ENCODE measurements at places on chromosomes 12 and 14.

DNA sequence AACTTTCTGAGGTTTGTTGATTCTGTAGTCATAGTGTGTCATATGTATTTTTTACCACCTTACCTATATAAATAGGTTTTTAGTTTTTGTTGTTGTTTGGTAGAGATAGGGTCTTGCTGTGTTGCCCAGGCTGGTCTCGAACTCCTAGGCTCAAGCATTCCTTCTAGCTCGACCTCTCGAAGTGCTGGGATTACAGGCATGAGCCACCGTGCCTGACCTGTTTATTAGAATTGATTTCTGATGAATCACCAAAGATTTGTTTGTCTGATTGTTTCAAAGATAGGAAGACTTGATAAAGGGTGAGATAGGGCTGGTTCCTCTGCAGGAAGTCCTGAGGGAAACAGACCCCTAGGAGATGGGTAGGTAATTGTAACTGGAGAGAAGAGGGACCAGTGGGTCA is 481.6 kb downstream of the PCNX1 start:
- no peak for DNase-seq

- DNase-seq = no peak
Measured at GRCh38 chr14:100445436-100446088, 122.4 kb downstream of the SLC25A47 start.

- peak; percentile 87 for DNase-seq
Measured at GRCh38 chr14:58199726-58200479, at the start of gene ACTR10. ACTR10 (plus strand) TSS chr14:58200149; CDS start chr14:58200218, 69 bp downstream.

DNA sequence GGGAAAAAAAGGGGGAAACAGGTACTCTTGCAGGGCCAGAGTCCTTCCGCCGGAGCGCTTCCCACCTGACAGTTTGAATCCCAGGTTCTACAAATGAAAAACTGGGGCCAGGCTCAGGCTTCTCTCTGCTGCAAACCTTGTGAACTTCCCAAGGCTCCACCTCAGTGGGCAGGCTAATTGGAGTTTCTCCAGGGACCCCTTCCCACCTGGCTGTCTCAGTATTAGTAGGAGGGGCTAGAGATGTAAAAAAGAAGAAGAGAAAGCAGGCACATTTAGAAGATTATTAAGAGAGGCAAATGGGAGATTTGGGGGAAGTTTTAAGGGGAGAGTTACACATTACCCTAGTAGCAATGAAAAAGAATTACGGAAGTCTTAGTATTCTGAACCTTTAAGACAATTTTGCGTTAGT is 20.0 kb upstream of the CLEC2D start:
- DNase-seq = peak; percentile 24

GRCh38 chr12:2960390-2960956 is 1.3 kb downstream of the TEAD4 start:
- no peak for DNase-seq

DNA sequence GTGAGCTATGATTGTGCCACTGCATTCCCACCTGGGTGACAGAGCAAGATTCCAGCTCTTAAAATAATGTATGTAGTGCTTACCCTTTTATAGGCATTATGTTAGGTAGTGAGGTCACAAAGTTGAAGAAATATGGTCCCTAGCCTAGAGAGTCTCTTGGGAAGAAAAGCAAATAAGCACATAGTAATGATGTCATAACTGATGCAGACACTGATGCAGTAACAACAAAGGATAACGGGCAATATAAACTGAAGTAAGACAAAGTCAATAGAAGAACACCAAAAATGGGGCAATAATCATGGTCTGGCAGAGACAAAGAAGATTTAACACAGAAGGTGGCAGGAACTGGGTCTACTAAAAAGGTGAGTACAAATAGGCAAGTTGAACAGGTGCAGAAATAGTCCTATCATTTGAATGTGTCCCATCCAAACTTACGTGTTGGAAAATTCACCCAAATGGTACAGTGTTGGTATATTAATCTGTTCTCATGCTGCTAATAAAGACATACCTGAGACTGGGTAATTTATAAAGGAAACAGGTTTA is 93.5 kb downstream of the CPNE8 start:
- DNase-seq = no peak

DNA sequence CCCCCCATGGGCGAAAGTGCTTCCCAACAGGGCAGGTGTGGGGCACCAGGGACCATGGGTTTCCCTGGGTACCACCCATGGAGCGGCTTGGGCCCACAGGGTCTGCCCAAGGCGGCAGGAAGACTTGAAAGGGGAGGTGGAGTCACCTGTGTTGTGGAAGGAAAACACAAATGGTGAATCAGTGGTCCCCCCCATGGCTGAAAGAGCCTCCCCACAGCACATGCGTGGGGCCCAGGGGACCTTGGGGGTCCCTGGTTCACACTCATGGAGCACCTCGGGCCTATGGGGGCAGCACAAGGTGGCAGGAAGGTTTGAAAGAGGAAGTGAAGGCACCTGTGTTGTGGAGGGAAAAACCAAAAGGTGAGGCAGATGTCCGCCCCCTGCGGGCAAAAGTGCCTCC is 581.9 kb downstream of the ALG10 start:
- DNase-seq = no peak

DNA sequence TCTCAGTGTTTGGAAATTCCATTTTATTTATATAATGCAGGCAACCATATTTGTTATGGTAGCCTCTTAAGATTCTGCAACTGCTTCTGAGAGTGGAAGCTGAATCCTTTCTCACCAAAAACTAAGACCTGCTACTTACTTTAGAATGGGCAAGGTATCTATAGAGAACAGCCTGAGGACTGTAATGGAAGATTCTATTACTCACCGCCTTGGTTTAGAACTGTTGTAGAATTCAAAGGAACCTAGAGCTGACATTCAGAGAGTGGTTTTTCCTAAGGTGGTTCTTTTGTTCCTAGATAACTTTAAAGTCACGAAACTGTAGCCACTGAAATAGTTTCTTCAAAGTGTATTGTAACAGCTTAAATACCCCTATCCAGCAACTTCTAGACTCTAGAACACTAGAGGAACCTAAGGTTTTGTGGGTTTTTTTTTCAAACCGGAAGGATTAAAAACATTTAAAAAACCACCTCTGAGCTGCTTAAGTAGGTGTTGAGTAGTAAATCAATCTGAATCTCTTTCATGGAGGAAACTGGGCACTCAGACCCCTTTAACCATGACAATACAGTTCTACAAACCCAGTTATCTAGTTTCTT is 4.2 kb downstream of the TDP1 start:
- DNase-seq = no peak

DNA sequence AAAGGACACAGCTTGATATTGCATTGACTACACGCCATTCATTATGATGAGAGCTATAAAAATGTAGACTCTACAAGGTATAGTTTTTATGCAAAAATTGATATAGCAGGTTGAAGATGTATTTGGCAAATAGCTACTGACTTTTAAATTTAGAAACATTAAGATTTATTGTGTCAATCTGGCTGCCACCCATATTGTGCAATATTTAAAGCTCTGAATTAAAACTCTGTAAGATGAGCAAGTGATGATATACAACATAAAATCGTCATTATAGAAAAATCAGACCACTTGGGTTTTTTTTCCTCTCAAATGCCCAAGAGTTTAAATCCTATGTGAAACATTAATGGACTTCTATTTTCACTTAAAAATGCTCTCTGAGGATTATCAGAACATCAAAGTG is 36.8 kb upstream of the E2F7 start:
- DNase-seq = no peak

DNA sequence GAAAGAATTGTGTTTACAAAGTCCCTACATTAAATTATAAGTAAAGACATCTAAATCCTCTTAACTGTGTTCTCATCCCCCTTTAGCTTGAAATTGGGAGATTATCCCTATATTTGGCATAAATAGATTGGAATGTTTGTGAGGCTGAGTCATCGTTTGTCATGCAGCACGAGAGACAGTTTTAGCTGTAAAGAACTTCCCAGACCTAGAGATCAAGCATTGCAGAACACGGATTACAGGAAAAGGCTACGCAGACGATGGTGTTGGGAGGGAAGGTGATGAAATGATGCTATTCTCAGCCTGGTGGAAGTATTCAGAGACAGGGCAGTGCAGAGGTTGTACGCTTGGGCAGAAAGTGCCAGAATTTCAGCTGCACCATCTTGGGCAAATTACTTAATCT is 93.8 kb downstream of the PTPRB start:
- DNase-seq = no peak

DNA sequence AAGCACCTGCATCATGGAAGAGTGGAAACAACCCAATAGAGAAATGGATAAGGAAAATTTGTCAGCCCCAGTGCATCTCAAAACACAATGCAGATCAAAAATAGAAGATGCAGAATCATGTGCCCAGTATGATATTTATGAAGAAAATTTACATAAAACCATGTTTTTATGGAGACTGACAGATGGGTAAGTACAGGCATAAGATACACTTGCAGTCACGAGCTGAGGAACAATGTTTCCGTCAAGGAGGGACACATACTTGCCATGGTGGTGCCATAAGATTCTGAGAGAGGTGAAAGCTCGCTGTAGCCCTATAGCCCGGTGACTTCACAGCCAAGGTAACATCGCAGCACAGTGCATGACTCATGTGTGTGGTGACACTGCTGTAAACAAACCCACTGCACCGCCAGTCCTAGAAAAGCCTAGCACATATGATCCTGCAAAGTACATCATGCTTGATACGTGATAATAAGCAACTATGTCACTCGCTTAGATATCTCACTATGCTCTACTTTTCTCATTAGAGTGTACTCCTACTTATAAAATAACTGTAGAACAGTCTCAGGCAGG is 112.6 kb downstream of the RIMBP2 start:
- no peak for DNase-seq

DNA sequence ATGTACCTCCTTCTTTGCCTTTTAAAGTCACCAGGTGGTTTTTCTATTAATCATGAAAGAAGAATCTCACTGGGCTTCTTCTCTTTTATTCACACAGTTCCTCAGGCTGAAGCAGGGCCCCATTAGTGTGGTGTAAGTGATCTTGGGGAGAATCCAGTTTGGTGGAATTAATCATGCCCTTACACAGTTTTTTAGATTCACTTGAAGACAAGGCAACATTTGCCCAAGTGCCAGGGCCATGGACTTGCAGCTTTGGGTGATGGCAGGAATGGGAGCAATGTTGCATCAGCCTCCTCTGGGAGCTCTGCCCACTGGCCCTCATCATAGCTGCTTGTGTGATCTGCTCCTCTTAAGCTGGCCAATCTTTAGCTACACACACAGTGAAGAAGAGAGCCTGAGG is 33.8 kb downstream of the KCNK10 start:
- DNase-seq = no peak

- no peak for DNase-seq
Measured at GRCh38 chr12:127300753-127301152, 966.2 kb upstream of the TMEM132C start.

GRCh38 chr12:45075587-45076282 is 24.8 kb upstream of the DBX2 start:
- DNase-seq = no peak

DNA sequence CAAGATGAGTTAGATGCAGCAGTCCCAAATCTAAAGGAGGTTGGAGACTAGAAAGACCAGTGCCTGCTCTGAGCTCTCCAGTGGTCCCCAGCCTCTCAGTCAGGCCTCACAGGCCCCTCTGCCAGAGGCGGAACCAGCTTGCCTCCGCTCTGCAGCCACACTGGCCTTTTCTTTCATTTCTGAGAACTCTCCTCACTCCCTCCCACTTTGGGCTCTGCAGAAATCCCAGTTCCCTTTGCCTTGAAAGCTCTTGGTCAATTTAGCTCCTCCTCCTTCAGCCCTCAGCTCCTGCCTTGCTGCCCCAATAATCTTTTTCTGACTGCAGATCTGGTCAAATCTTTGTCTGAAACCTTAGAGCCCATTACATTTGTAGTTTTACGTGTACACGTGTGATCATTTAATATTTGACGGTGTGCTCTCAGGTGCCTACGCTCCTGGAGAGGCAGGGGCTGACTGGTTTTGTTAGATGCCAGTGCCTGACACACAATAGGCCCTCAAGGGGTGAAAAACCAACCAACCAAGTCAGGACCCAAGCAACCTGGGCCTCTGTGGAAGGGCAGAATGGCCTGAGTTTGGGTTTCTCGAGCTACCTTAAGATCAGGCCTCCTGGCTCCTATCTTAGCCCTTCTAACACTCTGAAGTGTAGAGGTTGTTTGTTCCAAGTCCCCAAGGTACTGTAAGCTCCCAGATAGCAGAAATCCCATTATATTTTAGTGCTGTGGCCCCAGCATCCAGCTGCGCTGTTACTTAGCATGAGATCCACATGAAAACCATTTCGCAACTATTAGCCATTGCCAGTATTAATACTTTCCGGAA is 1.1 kb upstream of the NUDT4 start:
- DNase-seq = peak; percentile 68

DNA sequence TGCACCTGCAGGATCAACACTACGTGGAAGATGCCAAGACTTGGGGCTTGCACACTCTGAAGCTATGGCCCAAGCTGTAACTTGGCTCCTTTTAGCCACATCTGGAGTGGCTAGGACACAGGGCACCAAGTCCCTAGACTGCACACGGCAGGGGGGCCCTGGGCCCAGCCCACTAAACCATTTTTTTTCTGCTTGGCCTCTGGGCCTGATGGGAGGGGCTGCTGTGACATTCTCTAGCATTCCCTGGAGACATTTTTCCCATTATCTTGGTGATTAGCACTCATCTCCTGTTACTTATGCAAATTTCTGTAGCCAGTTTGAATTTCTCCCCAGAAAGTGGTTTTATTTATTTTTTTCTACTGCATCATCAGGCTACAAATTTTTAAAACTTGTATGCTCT is 1080.7 kb downstream of the LRFN5 start:
- DNase-seq = no peak

GRCh38 chr12:110050927-110051326 is 2.6 kb upstream of the C12orf76 start:
- DNase-seq = no peak

DNA sequence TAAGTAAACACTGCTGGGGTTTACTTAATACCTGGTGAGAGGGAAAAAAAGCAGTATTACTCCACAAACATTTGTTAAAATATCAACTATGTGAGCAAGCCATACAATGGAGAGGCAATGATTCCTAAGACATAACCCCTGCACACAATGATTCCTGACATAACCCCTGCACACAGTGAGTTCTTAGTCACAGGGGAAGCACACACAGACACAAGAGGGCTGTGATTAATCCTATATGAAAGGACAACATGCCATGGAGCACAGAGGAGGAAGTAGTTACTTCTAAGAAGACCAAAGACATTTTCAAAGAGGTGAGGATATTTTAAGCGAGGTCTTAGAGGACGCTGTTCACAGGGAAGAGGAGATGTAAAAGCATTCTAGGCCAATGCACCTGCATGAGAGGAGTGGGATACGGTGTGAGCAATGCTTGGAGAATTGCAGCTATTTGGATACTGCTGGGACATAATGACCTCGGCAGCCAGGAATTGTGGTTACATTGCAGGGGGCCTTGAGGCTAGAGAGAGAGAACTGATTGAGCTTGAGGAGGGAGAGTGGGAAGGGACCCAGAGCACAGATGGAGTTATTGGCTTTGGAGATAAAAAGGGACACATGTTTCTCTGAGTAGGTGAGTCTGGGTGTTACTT is 211.9 kb downstream of the APAF1 start:
- DNase-seq = no peak

DNA sequence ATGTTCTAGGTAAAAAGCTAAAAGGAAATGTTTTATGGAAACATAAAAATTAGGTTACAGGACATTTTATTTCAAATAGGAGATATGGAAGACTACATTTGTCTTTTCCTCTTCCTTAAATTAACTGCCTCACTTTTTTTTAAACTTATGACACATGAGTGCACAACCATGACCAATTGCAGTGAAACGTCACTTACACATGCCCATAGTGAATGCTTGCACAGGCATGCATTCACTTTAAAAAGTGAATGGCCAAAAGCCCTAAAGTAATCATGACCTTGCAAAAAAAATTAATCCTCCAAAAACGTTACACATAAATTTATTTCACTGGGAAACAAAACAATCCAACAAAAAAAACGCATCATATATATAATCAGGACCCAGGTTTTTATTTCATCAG is 343.2 kb upstream of the TMTC1 start:
- DNase-seq = no peak
